ENCODE measurements at places on chromosomes 7 and 10.

GRCh38 chr7:22683379-22683778, 43.6 kb upstream of the IL6 start:
- DNase-seq = no peak

DNA sequence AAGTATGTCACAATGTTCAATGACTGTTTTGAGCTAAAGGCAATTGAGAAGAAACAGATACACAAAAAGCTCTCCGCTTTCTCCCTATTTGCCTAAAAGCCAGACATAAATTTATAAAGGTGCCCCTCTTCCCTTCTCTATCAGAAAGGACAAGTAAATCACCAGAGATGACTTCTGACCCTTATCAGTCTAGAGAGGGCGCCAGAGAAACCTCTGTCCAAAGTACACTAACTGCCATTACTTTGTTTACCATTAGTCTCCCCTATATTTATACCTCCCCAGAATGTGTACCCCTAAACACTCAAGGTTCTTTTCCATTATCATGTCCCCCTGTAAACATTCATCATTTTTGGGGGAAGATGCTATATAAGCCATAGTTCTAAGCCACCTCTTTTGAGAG, 49.3 kb downstream of the TPK1 start:
- peak; percentile 29 for DNase-seq

DNA sequence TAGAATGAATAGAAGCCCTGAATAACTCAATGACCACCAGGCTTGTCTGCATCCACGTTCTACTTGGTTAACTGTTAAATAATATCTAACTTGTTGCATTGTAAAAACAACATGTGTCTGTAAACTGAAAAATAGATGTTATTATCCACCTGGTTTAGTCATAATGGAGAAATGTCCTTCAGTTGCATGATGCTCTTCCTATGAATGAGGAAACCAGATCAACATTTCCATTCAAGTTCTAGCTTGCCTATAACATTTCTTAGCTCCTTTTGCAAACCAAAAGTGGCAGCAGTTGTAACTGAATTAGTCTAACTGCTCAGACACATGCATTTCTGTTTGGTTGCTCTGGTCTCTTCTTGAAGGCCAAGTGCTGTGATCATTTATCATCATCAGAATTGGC, 62.9 kb upstream of the BET1 start:
- DNase-seq = no peak

GRCh38 chr7:95602421-95602820, 6.1 kb upstream of the PDK4 start:
- DNase-seq = no peak

DNA sequence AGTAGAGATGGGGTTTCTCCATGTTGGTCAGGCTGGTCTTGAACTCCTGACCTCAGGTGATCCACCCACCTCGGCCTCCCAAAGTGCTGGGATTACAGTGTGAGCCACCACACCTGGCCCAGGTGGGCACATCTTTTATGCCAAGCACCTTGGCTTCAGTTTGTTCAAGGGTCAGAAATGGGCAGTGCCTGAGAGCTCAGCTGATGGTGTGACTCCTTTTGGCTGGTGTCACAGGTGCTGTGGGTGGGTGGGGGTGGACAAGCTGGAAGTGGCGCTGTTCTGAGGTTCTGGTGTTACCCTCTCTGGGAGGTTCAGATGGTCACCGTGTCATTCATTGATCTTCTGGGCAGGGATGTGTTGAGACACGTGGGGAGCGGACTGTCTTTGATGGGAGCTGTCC, 11.5 kb downstream of the ADCY1 start:
- no peak for DNase-seq

DNA sequence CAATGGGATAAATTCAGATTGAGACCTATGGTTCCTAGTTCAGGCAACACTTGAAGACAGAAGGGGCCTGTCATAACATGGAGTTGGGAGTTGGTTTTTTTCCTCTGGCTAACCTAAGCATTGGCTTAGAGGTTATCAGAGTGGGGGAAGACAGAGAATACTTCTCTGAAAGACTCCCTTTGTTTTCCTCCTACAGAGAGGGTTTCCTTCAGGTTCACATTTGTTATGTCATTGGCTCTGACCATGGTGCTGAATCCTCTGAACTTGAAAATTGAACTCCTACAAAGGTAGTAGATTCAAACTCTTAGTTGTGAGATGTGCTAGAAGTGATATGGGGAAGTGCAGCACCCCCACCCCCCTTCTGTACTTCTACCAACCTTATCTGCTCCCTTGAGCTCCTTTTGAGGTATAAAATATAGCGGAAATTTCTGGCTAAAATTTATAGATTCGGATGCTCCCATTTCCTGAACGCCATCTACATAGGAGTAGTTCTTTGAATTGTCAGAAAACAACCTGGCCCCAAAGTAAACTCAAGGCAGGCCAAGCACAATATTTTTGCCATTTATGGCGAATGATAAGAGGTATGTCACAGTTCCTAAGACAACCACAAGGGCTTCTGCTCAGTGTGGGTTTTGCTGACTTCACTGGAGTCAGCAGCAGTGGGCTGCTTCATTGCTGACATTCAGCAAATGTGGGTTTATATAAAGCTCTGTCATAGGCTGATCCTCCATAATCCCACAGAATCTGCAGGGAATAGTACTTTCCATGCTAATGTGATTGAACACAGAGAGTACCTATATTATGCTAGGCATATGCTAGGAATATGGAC, 131.6 kb upstream of the KLF14 start:
- DNase-seq = no peak

DNA sequence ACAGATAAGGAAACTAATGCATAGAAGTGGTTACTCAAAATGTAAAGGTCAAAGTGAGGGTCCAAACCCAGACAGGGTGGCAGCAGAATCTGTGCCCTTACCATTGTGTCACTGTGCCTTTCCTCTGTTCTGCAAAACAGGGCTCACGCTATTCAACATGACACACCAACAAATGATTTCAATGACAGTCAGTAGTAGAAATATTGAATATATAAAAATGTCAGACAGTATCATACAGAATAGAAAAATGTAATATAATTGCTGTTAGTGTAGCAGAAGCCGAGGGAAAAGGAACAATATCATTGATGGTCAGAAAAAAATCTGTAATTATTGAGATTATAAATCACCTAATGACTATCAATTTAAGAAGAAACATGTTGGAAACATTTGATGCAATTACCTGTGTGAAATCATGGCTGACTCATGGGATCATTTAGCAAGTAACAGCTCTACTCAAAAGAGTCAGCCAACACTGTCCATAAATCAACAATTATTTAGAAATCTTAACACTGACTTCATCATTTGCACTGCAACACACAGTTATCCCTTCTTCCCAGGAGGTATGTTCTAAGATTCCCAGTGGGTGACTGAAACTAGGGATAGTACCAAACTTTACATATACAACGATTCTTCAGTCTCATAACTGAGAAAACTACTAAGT, 198.7 kb downstream of the DGKI start:
- DNase-seq = no peak

GRCh38 chr7:106050746-106051117, 61.4 kb downstream of the SYPL1 start:
- no peak for DNase-seq

- DNase-seq = no peak
Measured at GRCh38 chr10:91590142-91590903, 42.5 kb downstream of the PPP1R3C start.

GRCh38 chr7:125253452-125254190, 324.0 kb upstream of the POT1 start:
- DNase-seq = no peak

DNA sequence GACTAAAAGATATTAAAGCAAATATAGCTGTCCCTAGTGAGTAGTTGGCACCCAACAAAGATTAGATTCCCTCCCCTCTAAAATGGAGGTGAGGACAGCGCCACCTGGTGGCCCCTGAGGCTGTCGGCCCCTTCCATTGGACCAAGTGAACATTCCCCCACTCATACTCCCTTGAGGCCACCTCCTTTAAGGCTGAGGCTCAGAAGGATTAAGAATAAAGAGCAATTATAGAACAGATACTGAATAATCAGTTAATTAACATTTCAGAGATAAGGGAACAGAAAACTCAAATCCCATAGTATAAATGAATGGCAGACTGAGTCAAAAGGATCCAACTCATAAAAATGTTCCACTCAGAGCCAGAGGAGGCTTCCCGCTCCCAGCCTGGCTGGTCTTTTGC, 130.4 kb upstream of the GHITM start:
- DNase-seq = peak; percentile 48

- DNase-seq = no peak
Measured at GRCh38 chr7:158648787-158649186, 55.8 kb downstream of the NCAPG2 start.

GRCh38 chr10:36114141-36114540, 472.0 kb upstream of the FZD8 start:
- no peak for DNase-seq

DNA sequence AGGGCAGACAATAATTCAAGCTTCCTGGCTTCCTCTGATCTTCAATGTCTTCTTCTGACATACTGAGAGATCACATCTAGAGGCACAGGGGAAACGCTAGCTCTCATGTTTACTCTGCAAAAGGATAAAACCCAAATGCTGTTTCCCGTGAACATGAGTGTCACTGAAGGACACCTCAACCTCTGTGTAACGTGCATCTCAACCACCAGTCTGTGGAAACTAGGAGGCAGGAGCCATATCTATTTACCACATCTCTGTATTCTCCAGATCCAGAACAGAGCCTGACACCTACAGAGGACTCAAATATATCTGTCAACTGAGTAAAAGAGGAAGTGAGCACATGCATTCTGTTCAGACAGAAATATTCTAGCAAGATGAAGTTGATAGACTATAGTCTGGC, 140.3 kb upstream of the TARP start:
- peak; percentile 10 for DNase-seq

DNA sequence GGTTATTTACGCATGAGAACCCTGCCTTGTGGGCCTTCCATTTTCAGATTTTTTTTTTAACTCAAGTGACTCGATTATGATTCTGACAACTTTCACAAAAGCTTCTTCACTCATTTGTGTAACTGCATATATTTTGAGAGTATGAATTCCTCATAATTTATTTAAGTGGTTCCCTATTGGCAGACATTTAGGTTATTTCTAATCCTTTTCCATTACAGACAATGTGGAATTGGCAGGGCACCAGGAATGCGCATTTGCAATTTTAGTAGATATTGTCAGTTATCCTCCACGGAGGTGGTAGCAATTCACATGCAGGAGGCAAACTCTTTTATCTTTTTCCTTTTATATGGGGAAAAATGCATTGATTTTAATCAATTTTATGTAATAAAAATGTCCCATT, 2.5 kb downstream of the TMEM176B start:
- no peak for DNase-seq

DNA sequence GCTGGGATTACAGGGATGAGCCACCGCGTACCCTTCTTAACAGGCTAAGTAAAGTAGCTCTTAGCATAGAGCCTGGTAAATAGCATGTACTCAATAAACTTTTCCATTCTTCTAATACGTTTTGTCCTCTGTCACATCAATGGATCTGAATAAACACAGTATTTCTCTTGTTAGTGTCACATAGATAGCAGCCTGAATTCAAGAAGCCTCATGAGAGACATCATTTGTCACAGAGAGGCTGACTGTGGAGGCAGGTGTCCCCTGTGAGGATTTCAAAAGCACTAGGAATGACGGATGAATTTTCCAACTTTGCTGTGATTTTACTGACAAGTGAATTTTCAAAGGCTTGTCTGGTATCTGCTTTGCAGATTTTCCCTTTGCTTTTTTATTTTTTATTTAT, 82.6 kb upstream of the CDC14C start:
- DNase-seq = no peak

- peak; percentile 5 for DNase-seq
Measured at GRCh38 chr7:29988424-29989256, 961 bp downstream of the SCRN1 start.

- DNase-seq = no peak
Measured at GRCh38 chr10:6013413-6014192, 36.3 kb upstream of the IL15RA start.

DNA sequence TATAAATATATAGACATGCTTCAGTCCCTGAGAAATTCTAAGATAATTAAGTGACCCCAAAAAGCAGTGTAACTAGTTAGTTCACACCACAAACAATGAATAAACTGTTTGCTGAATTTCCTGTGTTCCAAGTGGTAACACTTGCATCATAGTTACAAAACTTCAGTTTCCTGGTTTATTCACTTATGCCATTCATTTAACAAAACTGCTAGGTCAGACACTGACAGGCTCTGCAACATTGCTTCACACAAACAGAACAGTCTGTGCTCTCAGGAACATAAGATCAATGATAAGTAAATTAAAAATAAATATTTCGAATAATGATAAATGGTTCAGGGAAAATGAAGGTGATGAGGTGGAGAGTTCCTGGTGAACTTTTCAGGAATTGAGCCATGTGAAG, 133.3 kb upstream of the NAMPT start:
- DNase-seq = peak; percentile 66

DNA sequence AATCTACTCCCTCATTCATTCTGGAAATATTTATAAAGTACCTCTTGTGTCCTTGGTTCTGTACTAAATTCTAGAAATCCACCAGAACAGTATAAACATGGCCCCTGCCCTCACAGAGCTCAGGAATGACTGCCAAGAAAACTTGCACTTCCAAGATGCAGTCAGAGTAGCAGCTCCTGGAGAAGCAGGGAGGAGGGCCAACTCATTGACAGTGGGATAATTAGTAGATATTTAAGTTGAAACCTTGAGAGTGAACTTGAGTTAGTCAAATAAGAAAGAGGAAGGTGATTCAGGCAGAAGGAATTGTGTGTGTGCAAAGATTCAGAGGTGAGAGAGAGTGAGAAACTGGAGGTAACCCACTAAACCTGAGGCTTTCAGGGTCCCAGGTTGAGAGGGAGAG, 182.2 kb upstream of the INHBA start:
- DNase-seq = no peak

- no peak for DNase-seq
Measured at GRCh38 chr7:82442492-82443035, 1.0 kb downstream of the CACNA2D1 start.

DNA sequence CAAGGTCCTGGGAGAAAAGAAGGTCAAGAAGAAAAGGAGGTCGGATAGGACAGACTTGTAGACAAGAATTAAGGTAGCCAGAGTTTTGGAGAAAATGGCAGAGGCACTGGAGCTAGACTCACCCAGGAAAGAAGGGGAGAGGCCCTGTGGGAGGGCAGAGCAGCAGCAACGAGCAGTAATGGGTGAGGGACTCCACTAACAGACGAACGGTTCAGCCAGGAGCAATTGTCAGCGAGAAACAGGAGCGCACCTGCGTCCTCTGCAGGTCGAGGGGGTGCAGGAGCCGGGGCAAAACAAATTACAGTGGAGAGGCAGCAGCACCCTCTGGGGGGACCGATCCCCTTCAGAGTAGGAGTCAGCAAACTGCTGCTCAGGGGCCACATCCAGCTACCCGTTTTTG, 18.5 kb upstream of the IGFBP3 start:
- DNase-seq = no peak

- no peak for DNase-seq
Measured at GRCh38 chr10:114261076-114261475, 22.0 kb downstream of the VWA2 start.

GRCh38 chr10:12801214-12802087, 200.1 kb downstream of the CCDC3 start:
- DNase-seq = no peak

GRCh38 chr10:48577158-48577557, 27.7 kb downstream of the ARHGAP22 start:
- no peak for DNase-seq

- DNase-seq = no peak
Measured at GRCh38 chr10:132516771-132517725, 20.5 kb upstream of the INPP5A start.

- DNase-seq = no peak
Measured at GRCh38 chr7:145692237-145692950, 424.2 kb upstream of the CNTNAP2 start.

GRCh38 chr10:27752673-27753237, 7.1 kb upstream of the MKX start:
- no peak for DNase-seq

- no peak for DNase-seq
Measured at GRCh38 chr10:86969421-86970041, 1.2 kb downstream of the ADIRF start.

Data from activated CD4-positive, alpha-beta T cell treated with anti-CD3 and anti-CD28 coated beads, Interleukin-10, Interleukin-2, amounts not matched to agents 100 ng/mL and 50 ng/mL, durations not matched to agents 16 hours and 8 hours (primary cell).